ENCODE measurements at places on chromosomes 12 and 14.

- DNase-seq: no peak
Measured at GRCh38 chr12:108148521-108149074, 19.5 kb downstream of the WSCD2 start.

DNA sequence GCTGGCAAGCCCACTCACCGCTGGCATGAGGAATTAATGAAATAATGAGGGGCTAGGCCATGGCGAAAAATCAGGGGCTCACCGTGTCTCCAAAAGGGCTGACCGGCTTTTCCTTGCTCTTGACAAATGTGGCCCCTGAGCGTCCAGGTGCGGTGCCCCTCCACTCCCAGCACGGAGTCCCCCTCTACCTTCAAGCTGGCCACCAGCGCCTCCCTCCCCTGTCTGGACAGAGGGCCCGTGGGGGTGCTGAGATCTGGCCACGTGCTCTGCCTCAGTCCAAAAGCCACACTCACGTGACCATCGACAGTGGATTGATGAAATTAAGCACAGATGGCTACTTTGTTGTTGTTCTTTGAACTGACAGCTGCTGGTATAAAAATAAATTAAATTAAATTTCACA lies 78.8 kb upstream of the BCL11B start:
- no peak for DNase-seq

DNA sequence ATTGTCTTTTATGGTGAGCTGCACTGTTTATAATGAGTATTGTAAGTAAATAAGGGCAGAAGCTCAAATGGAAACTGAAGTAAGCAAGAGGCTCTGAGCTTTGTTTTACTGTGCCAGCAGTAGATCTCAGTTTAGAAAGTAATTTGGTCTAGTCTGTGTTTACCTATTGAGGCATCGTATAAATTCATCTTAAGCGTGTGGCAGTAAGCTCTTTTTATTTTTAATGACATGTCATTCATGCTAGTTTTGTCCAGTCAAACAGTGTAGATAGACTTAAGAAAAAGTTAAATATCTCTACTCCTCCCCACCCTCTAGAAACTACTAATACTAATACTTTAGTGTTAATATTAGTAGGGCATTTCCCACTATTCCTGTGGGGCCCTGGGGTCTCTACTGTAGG lies 2.0 kb downstream of the ANO6 start:
- no peak for DNase-seq

DNA sequence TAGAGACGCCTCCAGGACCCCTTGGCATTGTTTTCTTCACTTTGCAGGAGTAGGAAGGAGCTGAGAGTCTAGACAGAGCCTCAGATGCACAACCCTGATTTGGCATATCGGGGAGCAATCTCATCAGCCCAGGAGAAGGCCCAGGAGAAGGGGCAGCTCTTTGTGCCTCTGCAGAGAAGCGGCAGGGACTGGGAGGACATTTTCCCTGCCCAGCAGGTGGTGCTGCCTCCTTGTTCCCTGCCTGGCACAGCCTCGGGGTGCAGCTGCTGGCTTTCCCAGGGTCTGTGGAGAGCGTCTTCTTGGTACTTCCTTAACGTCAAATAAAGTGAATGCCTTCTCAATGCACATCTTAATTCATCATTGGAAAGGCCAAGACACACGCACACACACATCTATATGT lies 419.5 kb downstream of the TMEM121 start:
- no peak for DNase-seq

DNA sequence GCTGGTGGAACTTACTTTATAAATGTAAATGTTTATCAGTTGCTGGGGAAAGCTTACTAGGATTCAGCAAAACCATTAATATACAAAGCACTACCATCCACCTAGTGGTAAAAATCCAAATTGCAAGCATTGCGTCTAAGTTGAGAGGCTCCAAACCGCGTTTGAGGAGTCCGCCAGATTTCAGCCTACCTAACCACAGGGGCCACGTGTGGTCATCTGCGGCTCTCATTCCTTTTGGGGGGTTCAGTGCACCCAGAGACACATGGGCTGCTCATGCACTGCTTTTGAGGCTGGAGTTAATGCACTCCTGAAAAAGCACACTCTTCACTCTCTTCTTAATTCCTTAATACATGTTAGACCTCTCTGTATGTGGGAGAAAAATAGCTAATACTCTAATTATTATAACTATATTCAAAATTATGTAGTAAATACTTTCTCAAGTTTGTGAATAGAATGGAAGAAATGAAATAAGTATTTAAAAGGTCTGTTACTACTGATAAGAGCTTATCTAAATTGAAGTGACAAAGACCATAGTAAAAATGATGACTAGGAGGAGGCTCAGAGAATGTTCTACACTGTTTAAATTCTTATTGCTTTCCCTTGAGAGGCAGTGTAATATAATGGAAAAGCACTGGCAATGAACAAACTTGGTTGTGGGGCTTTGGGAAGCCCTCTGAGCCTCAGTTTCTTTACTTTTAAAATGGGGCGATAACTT lies 41.4 kb upstream of the MANSC4 start:
- peak; percentile 75 for DNase-seq
